ENCODE measurements at places on chromosomes 5 and 9.

DNA sequence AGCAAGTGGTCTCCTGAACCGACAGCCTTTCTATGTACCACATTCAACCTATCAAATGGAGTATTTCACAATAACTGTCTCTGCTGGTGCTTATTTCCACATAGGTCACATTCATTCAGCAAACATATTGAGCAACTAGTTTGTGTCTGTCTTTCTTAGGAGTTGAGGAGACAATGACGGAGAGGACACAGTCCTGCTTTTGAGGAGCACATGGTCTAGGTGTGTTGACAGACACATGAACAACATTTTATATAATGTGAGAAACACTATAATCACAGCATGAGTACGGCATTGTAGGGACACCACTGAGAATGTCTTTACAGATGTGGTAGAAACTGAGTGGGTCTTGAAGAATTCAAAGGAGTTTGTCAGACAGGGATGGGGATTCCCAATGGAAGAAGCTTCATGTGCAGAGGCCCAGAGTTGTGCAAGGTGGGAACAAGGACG, 28.5 kb downstream of the NFIL3 start:
- peak; percentile 32 for DNase-seq

DNA sequence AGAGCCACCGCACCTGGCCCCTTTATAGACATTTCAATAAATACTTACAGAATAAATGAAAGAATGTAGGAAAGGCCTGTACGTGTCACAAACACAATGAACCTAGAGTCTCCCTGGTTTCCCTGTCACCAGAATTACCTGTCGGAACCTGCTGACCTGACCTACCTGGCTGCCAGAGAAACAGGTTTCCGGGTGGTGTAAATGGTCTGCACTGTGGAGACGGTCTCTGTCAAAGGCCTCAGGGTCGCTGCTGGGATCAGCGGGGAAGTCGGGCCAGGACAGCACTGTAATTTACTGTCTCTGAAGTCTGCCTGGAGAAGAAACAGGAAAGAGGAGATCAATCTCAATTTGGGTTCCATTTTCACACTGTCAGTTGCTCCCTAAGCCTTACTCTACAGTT, 9.3 kb upstream of the FRRS1L start:
- DNase-seq = no peak

- no peak for DNase-seq
These were observed 6.4 kb downstream of the SPINK4 start for GRCh38 chr9:33246269-33246860.

DNA sequence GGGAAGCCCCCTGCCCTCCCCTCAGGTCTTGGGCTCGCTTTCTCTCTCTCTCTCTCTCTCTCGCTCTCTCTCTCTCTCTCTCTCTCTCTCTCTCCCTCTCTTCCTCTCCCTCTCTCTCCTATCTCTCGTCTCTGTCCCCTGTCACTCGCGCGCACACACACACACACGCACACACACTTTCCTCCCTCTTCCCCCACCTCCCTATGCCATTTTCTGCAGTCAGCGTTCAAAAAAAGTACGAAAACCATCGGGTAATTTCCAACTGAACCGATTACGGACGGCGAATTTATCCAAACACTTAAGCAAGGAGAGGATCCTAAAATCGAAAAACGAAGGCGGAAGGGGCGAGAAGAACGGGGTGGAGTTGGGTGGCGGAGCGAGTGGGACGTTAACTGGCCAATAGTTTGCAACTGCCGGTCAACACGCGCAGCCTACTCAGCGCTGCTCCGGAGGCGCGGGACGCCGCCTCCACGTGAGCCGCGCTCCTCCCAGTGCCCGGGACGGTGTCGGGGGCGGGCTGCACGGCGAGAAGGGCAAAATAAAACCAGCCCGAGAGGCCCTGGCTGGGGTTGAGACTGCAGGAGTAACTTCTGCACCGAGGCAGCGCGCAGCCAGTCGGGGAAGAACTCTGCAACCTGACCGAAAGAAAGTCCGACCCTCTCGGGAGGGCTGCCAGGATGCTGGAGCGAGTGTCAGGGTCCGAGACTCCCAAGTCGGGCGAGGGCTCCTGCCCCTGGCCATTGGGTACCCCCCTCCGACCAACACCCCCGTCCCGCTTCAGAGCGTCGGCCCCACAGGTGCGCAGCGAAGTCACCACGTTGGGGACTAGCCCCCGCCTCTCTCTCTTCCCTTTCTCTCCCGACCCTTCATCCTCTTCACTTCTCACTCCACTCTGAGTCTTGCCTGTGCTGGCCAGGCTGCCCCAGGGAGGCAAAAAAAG, 24.9 kb upstream of the ELAVL2 start:
- DNase-seq = peak; percentile 40

DNA sequence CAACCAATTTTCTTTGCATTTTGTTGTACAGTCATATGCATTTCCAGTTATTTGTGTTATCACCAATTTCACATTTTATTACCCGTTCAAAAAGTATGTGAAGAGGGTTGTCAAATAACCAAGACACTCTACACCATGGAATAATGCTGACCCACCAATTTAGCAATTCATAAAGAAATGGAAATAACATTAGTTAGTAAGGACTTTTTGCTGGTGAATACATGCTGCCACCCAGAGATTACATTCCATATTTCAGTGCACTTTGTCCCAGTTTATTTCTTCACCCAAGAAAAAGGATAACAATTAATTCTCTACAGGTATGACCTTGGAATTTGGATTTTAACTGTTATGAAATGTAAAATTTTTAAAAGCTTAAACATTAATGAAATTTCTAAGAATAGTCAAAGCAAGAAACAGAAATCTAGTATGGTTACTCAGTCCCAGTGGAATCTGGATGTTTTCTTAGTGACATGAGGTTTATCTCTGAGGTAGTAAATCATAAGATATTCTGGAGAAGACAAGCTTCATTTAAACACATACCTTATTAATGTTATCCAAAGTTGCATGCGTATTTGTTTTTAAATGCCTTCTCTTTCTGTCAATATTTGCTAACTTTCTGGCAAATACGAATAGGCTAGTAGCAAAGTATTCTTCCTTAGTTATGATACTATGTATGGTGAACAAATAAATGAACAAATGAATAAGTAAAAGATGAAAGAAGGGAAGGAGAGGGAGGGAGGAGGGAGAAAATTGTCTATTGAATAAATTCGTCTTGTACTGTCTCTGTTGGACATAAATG, 100.6 kb downstream of the CETN3 start:
- DNase-seq = no peak

DNA sequence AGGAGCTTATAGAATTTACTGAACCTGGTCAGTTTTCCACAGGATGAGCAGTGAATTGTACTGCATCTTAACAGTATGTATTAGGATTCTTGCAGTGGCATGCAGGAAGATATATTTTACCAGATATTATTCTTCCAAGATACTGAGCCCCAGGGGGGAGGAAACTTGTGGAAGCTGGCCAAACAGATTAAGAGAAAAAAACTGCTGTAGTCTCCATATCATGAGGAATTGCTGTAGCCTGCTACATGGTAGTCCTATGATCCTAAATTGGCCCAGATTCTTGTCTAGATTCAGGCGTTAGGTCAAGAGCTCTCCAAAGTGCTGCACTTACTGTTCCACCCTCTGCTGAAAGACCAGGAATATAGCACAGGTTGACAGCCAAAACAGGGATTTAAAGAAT, 275.5 kb upstream of the TAS2R1 start:
- no peak for DNase-seq

GRCh38 chr5:83522446-83522845, 50.9 kb downstream of the VCAN start:
- DNase-seq = no peak

All from AG20443 (cell line).